Activated CD8-positive, alpha-beta memory T cell treated with anti-CD3 and anti-CD28 coated beads for 24 hours (primary cell): ENCODE measurements at places on chromosomes 1 and 21.

DNA sequence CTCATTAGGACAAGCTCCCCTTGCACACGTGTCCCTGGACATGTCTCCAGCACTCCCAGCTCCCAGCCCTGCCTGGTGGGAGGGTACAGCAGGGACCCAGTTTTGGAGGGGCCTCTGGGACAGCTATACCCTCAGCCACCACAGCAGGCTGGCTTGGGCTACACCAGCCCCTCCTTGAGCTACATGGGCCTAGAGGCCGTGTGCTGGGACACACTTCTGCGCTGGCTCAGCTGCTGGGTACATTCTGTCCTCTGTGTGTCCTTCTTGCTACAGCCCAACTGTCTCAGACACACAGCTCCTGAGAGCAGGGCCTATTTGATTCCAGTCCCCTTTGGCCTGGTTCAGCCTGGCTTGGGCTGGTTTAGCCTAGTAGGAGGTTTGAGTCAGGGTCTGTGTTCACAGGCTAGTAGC lies 26.7 kb downstream of the DMAP1 start:
- no peak for DNase-seq

- DNase-seq: peak; percentile 80
These were observed 911 bp downstream of the GNB1 start for GRCh38 chr1:1889847-1890505.

GRCh38 chr1:26066857-26067256 lies 573 bp downstream of the TRIM63 start:
- DNase-seq: no peak

DNA sequence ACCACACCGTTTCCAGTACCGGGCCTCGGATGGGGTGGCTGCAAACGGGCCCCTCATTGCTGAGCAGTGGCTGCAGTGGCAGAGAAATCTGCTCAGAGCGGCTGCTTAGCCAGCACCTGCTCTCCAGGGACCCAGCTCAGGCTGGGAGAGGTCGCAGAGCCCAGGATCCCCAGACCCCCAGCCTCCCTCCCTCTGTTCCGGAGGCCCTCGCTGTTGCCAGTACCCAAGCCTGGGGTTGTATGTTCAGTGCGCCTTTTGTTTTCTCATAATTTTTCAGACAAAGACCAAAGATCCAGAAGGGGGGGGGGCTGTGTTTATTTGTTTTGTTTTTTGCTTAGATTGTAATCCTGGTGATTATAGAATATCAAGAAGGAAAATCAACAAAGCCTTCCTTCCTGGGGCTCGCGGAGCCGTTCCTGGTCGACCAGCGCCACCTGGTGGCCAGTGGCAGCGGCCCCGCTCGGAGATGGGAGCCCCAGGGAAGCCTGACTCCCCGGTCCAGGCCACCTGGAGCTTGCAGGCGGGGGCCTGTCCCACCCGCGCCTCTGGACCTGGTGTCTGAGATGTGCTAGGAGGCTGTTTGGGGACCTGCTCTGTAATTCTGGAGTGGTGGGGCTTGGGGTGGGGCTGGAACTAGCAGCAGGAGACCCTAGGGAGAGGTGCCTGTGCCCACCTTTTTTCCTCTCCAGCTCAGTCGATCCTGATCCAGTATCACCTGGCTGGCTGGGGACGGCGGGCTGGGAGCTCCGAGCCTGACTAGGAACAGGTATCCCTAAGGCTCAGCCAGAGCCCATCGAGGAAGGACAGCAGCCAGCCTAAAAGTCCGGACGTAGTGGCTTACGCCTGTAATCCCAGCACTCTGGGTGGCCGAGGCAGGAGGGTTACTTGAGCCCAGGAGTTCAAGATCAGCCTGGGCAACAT lies 123.9 kb upstream of the VAMP3 start:
- DNase-seq: peak; percentile 90

DNA sequence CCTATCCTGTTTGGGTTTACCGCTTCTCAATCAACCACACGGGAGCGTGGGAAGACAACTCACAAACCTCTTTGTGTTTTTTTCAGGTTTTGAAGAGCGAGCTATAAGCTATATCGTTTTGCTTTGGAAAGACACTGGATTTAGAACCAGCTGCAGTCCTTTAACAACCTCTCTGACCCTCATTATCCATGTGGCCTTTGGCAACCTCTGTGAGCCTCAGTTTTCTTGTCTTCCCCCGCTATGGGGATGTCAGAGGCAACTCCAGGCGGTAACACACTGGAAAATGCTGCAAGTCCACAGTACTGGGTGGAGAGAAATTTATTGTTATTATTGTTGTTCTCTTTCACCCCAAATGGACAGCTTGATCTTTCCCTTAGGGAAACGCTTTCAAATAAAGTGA lies 100.0 kb downstream of the ETS2 start:
- DNase-seq: no peak

DNA sequence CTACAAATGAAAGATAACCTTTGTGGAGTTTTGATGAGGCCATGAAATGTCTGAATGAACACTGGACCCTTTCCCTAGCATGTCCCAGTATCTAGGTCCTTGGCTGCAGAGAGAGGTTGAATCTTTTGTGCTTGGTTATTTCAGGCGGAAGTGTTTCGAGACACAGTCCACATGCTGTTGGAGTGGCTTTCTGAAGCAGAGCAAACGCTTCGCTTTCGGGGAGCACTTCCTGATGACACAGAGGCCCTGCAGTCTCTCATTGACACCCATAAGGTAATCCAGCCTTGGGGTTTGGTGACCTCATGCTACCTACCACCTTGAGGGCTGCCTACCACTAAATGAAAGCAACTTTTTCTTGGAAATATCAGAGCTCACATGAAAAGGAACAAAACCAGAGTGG lies 38.9 kb upstream of the BMP8A start:
- no peak for DNase-seq

DNA sequence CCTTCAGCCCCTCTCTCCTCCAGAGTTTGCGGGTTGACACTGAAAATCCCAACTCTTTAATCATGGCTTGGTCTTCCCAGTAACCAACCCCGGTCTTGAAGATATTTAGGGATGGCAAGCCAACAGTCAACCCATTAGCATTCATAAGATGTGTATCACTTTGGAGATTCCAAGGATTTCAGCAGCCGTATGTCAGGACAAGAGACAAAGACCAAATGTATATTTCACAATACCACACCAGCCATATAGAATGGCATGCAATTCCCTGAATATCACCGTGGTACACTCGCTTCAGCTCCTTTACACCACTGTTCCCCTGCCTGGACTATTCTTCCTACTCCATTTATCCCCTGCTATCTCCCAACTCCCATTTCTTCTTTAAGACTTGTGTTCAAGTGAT lies 109.2 kb downstream of the CSMD2 start:
- no peak for DNase-seq

- DNase-seq: no peak
These were observed 24.7 kb upstream of the ADGRB2 start for GRCh38 chr1:31788825-31789256.

- DNase-seq: no peak
These were observed 25.5 kb downstream of the RAP1GAP start for GRCh38 chr1:21643624-21644023.

DNA sequence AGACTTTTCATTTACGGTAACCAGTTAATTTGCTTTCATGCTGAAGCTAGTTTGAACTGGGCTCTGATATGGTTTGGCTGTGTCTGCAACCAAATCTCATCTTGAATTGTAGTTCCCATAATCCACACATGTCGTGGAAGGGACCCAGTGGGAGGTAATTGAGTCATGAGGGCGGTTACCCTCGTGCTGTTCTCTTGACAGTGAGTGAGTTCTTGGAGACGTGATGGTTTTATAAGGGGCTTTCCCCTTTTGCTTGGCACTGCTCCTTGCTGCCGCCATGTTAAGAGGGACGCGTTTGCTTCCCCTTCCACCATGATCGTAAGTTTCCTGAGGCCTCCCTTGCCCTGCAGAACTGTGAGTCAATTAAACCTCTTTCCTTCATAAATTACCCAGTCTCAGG lies 10.3 kb upstream of the FHAD1 start:
- no peak for DNase-seq

GRCh38 chr1:211734359-211734758 lies 58.9 kb upstream of the NEK2 start:
- DNase-seq: no peak

GRCh38 chr1:56481140-56481694 lies 98.1 kb downstream of the PLPP3 start:
- no peak for DNase-seq

DNA sequence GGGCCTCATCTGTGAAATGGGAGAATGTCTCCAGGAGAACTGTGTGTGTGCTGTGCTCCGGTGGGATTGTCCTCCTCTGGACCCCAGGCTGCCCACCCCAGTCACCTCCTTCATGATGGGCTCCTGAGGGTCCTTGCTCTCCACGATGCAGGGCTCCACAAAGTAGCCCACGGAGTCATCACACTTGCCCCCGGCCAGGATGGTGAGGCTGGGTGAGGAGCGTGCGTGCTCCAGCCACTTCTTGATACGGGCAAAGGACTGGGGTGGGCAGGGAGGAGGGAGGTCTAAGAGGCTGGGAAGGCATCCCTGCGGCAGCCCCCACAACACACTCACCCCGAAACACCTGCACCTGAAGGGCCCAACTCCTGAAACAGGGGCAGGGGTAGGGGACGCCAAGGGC lies 16.8 kb upstream of the TAS1R2 start:
- DNase-seq: no peak

- peak; percentile 24 for DNase-seq
These were observed 58.5 kb downstream of the RIMS3 start for GRCh38 chr1:40606978-40607377.

DNA sequence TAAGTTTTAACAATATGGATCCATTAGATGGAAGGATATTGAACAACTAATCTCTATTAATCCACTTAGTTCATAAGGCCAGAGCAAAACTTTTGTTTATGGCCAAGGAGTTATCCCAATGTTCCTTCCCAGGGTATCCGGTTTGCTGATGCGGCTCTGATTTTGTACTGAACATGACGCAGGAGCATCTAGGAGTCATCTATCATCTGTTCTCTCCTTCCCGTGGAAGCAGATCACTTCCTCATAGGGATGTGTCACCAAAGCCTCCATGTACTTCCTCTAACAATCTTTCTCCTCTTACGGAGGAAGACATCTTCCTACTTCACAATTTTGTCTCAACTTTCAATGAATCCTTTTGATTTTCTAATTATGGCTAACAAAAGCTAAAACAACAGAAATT lies 206.6 kb downstream of the APP start:
- DNase-seq: no peak

DNA sequence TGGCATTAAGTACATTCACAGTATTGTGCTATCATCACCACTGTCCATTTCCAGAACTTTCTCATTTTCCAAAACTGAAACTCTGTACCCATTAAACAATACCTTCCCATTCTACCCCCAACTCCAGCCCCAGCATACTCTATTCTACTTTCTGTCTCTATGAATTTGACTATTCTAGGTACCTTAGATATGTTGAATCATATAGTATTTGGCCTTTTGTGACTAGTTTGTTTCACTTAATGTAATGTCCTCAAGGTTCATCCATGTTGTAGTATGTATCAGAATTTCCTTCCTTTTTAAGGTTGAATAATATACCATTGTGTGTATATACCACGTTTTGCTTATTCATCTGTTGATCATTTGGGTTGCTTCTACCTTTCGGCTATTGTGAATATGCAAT lies 11.5 kb downstream of the MTR start:
- no peak for DNase-seq

- DNase-seq: no peak
These were observed 645.7 kb upstream of the PTBP2 start for GRCh38 chr1:96075704-96076455.

- DNase-seq: no peak
These were observed 54.8 kb downstream of the TRIM11 start for GRCh38 chr1:228351850-228352249.

DNA sequence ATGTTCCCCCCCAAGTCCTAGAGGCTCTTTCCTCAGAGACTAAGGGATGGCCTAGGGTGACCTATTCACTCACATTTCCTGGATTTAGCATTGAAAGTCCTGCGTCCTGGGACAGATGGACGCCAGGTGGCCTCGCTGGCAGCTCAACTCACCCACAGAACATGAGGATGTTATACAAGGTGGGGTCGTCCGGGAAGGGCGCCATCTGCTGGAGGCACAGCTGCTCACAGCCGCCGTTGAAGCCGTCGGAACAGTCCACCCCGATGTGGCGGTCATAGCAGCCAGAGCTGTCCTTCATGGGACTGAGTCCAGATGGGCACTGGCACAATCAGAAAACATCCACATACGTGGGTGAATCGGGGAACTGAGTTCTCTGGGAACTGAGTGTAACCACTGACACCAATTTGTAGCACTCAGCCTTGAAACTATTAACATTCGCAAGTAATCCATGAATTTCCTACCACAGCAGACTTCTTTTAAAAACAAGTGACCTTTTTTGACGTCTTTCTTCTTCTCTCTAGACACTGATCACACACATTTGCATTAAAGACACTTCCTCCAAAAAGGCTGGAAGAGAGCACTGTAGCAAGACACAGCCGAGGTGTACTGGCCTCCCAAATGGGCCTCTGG lies 215.4 kb downstream of the ASTN1 start:
- no peak for DNase-seq

GRCh38 chr21:43034101-43034500 lies 41.5 kb downstream of the CBS start:
- no peak for DNase-seq

DNA sequence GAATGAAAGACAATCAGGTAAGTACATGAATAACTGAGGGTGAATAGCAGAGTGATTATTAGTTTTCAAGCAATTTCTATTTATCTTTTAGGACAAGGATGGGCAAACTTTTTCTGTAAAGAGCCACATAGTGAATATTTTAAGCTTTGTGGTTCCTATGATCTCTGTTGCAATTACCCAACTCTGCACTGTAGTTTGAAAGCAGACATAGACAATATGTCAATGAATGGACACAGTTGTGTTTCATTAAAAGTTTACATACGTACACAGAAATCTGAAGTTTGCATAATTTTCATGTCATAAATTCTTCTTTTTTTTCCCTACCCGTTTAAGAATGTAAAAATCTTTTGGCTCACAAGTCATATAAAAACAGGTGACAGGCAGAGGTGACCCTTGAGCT lies 71.4 kb downstream of the ZNF281 start:
- DNase-seq: no peak

GRCh38 chr1:119602169-119602568 lies 45.9 kb downstream of the ZNF697 start:
- DNase-seq: no peak

DNA sequence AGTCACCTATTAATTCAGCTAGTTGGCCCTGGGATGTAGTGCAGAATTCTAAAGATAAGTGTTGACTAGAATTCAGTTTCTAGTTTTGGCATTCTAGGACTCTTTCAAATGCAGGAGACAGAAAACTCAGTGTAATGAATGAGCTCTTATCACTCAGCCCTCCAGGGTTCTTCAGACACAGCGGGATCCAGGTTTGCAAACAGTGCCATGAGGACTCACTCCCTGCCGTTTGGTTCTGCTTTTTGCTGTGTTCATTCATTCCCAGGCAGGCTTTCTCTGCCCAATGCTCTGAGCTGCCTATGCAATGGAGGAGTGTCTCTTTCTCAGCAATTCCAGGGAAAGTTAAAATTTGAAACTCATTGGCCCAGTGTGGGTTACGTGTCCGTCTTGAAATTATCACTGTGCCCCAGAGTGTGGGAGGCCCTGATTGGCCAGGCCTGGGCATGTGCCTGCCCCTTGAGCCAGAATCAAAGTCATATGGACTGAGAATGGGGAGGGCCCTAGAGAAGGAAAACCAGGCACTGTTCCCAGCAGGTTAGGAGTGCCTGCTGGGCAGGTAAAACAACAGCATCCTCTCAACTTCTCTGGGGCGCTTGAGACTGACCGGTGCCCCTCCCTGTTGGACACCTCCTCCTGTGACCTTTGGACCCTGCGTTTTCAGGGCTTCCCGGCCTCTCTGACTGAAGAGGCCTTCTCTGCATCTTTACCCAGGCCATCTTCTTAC lies 43.4 kb downstream of the TMEM51 start:
- DNase-seq: no peak

- DNase-seq: no peak
These were observed 24.7 kb downstream of the SLC6A17 start for GRCh38 chr1:110174961-110175360.

- no peak for DNase-seq
These were observed 242.4 kb upstream of the GREM2 start for GRCh38 chr1:240854367-240854766.
